Epithelial cell of esophagus (primary cell): ENCODE measurements at places on chromosomes 2 and 18.

DNA sequence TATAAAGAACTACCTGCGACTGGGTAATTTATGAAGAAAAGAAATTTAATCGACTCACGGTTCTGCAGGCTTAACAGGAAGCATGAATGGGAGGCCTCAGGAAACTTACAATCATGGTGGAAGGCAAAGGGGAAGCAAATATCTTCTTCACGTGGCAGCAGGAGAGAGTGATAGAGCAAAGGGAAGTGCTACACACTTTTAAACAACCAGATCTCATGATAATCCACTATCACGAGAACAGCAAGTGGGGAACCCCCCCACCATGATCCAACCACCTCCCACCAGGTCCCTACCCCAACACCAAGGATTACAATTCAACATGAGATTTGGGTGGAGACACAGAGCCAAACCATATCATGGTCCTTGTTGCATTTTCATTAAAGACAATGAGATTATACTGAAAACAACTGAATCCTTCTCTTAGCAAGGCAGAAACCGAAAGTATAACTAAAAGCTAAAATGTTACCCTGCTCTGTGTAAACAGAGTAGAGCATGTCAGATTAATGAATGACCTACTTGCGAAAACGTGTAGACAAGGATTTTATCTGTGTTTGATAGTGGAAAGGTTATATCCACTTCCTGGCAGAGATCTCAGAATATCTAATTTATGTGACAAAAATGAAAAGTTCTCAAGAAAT is 60.1 kb upstream of the RBBP8 start:
- no peak for DNase-seq

DNA sequence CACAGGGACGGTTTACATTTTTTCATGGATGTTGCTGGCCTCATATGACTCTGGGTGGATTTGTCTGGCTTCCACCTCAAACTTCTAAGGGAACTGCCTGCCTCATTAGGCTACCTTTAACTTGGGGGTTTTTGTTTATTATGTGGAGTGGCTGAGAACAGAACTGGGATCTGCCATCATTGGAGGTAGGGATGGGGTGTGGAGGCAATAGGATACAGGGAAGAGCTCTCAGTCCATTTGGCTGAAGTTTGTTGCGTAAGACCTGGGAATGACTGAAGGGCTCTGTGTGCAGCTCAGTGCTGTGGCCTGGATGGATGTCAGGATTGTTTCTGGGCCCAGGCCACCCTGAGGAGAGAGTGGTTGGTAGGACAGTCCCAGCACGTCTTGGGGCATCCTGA is 31.2 kb downstream of the ASB1 start:
- DNase-seq: no peak

DNA sequence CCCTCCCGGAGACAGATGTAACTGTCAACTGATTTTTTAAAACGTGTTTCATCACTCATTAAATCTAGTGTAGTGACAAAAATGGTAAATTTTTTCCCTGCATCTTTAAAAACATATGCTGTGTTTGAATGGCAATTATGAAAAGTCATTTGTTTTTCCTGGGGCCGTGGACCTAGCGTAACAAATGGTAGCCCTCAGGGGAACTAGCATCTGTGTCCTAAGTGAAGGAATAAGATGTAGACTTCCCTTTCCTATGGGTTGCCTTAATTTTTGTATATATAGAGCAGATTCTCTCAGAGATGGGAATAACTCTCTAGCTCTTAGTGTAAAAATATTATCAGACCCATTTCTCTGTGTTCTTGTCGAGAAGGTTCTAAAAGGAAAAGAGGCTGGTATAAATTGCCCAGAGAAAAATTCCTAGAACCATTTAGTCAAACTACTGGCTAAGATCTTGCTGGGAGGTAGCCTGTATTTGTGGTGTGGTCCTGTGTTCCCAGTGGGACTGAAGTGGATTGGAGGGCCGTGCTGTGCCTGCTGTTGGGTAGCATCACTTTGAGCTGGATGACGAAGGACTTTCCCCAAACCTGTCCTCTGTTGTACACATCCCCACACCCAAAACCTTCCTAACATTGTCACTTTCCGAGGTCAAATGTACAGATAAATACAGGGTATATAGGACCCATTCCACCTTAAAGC is 85.8 kb downstream of the LIMS1 start:
- no peak for DNase-seq

DNA sequence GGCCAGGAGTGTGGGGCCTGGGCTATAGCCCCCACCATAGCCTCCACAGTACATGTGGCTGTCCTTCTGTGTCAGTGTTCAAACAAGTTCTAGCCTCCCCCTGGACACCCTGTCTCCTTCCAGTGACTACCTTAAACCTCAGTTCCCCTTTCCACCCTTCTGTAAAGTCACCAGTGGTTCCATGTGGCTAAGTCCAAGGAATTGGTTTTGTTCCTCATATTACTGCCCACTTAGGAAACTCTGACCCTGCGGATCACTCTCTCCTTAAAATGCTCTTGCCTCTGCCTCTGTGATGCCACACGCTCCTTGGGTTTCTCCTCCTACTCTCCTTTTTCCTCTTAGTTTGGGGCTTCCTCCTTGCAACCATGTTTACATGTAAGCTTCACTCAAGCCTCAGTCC is 27.8 kb upstream of the REL start:
- DNase-seq: no peak

- DNase-seq: no peak
These were observed 190.1 kb upstream of the SP5 start for GRCh38 chr2:170524828-170525565.

DNA sequence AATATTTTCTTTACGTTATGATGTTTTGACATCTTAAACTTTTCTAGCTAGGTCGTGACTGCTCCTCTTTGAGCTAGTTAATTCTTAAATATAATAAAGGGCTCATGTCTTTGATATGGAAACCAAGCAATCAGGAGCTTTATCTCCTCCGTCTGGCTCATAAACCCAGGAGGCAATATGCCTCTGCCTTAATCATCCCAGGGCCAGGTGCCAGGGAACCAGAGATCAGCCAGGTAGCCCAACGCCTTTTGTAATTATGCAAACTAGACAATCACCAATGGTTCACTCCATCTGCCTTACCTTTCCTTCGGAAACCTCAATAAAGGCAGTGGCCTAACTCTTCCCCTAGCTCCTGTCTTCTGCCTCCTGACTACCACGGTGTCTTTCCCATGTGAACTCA is 213.7 kb downstream of the KCNJ3 start:
- no peak for DNase-seq

DNA sequence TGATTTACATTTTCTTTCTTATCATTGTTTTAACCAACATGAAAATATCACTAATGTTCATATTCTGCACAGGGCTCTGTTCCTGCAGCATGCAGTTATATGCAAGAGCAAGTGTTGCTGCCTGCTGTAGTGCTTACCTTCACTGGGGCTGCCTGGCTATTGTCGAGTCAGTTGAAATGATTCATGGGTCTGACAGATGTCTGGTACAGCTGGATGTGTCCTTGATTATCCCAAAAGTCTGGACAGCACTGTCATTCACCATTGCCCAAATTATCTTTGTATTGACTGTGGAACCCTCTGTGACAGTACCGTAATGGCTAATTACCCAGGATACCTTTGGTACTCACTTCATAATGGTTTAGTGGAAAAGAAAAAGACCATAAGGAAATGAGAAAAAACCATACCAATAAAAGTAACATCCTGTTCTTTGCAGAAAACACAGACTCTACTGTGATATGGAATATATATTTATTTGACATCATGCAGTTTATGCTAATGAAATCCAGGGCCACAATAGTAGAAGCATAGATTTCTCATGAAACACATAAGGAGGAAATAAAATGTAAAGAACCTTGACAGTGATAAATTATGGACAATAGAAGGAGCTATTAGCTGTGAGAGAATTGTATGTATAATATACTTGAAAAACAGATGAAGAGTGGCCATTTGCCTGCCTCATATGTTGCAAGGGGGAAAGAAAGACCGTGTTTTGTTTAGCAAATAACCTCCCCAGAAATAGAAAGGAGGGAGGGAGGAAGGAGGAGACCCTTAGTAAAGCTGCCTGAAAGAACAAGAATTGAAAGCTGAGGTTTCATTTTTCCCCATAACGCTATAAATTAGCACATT is 249.8 kb upstream of the ATP5MC3 start:
- peak; percentile 12 for DNase-seq

GRCh38 chr18:35474884-35475283 is 22.9 kb downstream of the INO80C start:
- DNase-seq: no peak

- DNase-seq: peak; percentile 37
These were observed 212.8 kb downstream of the CDCA7 start for GRCh38 chr2:173567493-173567892.

- peak; percentile 55 for DNase-seq
These were observed 94.6 kb downstream of the PLEKHM3 start for GRCh38 chr2:207930747-207931146.

DNA sequence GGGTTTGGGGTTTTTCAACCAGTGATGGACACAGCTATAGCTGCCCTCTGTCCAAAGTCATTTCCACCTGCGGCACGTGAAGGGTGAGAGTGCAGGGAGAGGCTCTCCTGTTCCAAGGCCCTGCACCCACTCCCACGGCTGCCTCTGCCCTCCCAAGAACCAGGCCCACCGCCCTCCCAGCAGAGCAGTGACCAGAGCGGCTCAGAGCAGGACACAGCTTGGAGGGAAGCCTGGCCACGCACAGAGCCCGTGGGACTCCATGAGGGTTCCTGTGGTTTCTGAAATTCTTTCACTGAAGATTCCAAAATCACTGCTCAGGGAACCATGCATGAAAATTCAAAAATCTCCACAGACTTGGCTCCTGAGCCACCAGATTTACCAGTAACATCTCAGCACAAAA is 67.3 kb upstream of the SALL3 start:
- no peak for DNase-seq
